ENCODE measurements at places on chromosomes 2 and 18. TPM values are rescaled to one million over a fixed set of nuclear protein-coding genes. Genes with fewer than 3 reads are reported as not detected.

- no peak for DNase-seq
These were observed 14.5 kb downstream of the CERS6 start for GRCh38 chr2:168470320-168471162.

DNA sequence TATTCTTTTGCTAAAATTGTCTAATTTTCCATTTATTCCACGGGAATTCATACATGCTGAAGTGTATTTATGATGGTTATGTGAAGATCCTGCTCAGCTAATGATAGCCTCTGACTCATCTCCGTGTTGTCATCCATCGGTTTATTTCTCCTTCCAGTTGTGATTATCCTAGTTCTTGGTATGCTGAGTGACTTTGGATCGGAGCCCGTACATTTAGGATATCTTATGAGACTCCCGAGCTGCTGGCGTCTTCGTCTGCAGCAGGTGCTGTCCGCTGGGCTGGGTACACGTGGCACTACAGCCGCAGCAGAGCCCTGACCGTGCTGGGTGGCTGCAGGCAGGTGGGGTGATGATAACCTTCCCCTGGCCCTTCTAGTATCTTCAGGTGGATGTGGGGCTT, 40.1 kb upstream of the GALR1 start:
- DNase-seq = peak; percentile 66

DNA sequence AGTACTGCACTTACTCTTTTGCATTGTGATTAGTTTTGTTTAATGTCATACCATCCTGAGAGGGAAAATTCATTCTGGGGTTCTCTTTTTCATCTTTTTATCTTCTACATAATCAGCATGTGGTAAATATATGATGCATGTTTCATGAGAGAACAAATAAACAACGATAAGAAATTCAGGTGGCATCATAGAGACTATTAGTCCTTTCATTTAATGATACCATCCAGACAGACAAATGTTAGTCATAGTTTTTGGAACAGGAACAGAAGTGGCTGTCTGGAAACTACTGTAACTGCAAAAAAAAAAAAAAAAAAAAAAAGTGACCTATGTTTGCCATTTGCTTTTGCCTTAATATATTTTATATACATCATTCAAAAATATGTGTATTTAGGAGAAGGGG, 761.0 kb downstream of the EPHA4 start:
- DNase-seq = no peak

DSG2 gene
- total RNA-seq = 65.5 TPM

GRCh38 chr2:38829971-38830370, 45.8 kb downstream of the DHX57 start:
- DNase-seq = no peak

- DNase-seq = no peak
These were observed 124.6 kb upstream of the CD302 start for GRCh38 chr2:159922563-159922962.

CNTNAP5 gene
- not detected for total RNA-seq

- peak; percentile 65 for DNase-seq
These were observed 190.4 kb downstream of the BABAM2 start for GRCh38 chr2:28080911-28081310.

GRCh38 chr18:76274468-76275289, 220.4 kb downstream of the ZNF516 start:
- DNase-seq = no peak

RAD51AP2 gene
- not detected for total RNA-seq

HNMT gene
- total RNA-seq = 65.8 TPM

UGT1A5 gene
- total RNA-seq = not detected

- no peak for DNase-seq
These were observed 35.4 kb upstream of the COL6A3 start for GRCh38 chr2:237449193-237449881.

DNA sequence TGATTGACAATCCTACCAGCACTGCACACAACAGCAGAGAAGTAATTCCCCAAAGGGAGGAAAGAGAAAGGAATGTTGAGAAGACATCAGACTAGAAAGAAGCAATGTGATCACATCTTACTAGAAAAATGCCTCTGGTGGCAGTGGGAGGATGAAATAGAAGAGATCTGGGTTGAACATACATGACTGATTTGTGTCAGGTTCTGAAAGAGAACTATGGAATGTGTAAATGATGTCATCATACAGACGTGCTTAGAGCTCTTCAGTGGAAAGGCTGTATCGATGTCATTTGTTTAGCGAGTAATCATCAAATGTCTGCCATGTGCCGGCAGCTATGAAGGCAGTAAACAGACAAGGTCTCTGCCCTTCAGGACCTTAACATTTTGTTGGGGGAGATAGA, 24.9 kb downstream of the GORASP2 start:
- DNase-seq = no peak

FAP gene
- total RNA-seq = 21.1 TPM

Data from SJSA1 (cell line).